ENCODE measurements at places on chromosomes 16 and 17.

DNA sequence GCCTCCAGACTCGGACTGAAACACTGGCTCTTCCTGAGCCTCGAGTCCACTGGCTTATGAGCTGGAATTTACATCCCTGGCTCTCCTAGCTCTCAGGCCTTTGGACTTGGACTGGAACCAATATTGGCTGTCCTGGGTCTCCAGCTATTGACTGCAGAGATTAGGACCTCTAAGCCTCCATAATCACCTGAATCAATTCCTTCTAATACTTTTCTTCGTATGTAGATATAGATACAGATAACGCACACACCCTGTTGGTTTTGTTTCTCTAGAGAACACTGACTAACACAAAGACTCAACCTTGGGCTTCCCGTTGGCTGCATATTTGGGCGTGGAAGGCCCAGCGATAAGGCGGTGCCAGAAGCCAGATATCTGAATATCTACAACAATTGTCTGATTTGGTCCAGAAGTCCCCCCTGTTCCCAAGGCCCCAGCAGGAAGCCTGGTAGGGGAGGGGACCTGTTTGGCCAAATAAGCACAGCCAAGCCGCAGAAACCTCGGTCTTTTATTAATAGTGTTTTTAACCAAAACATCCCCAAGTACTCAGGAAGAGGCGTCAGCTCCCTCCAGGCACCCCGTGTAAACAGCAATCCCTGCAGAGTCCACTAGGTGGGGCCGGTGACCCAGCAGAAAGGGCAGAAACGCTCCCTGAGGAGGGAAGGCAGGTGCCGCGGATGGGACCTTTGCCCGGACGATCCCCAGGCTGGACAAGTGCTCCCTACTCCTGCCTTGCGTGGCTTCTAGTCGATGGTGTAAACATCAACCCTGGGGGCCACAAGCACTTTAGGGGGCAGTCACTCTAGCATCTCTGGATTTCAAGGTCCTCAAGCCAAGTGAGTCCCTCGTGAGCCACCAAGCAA lies 57.0 kb downstream of the ABR start:
- peak; percentile 23 for DNase-seq

DNA sequence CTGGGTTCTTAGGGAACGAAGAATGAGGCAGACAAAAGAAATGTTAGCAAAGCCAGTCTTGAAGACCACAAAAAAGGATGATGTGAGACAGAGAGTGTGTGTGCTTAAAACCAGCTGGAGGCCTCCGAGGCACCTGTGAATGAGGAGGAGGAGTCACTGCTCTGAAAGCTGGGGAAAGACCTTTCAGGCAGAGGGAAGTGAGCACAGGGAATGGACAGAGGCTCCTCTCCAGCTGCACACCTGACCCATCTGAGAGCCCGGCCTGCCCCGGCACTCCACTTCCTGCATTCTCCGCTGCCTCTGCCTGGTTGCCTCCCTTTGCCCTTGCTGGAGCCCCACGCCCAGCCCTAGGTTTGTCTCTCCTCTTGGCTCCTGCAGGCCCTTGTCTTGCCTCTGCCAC lies 55.2 kb upstream of the SREBF1 start:
- no peak for DNase-seq

- no peak for DNase-seq
Measured at GRCh38 chr17:37743875-37744632, 805 bp downstream of the HNF1B start.

GRCh38 chr16:65657071-65657494 lies 535.2 kb upstream of the CDH11 start:
- DNase-seq = no peak

DNA sequence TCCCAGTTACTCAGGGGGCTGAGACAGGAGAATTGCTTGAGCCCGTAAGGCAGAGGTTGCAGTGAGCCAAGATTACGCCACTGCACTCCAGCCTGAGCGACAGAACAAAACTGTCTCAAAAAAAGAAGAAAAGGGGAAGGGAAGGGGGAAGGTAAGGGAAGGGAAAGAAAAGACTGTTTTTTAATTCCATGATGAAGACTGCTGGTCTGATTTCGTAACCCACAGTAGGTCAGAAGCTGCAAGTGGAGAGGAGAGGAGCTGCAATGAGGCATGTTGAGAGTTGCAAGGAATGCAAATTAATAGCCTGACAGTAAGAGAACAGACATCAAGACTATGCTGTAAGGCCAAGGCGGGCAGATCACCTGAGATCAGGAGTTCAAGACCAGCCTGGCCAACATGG lies 33.3 kb downstream of the HELZ start:
- DNase-seq = no peak

GRCh38 chr16:1712791-1713261 lies 6.8 kb downstream of the MAPK8IP3 start:
- DNase-seq = no peak

GRCh38 chr17:55434721-55435120 lies 13.1 kb upstream of the MMD start:
- DNase-seq = no peak

- DNase-seq = peak; percentile 68
Measured at GRCh38 chr16:30377812-30378235, 3.2 kb downstream of the MYL11 start.

DNA sequence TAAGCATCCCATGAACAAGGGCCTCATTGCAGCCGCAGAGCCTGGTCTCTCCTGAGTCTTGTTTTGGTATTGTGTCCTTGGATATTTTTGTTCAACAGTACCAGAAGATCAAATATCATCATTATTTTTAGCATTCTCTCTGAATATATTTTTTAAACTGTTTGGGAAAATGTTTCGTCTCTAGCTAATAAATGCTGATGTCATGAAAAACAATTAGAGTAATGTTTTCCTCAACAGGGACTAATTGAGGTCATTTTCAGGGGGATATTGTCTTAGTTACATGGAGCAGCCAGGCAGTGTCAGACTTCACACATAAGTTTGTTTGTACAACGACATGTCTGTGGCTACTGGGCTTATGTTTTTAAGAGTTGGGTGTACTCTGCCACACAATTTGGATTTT lies 805.3 kb upstream of the SOX9 start:
- no peak for DNase-seq

DNA sequence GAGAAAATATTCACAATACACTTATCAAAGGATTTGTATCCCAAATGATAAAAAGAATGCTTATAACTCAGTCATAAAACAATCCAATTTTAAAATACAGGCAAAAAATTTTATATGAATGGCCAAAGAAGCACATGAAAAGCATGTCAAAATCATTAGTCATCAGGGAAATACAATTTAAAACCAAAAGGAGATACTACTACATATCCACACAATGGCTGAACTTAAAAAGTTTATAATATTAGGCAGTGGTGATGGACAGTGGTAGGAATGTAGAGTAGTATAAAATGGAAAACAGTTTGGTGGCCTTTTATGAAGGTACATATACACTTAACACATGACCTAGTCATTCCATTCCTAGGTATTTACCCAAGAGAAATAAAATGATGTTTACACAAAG lies 12.2 kb downstream of the CMC2 start:
- no peak for DNase-seq

DNA sequence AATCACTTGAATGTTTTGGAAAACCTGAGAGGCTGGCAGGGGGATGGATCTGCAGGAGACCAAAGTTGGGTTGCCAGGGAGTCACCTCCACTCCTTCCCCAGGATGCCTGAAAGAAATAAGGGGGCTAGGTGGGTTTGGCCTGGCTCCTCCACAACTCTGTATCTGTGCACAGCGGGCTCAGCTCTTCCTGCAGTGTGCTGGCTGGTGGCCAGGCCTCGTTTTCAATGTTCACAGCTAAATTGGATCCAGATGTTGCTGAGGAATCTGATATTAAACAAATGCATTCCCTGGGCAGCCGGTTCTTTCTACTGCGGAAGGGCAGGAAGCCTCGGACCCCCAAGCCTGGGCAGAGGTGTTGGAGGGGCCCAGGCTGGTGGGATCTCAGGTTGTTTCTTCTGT lies 106.2 kb downstream of the N4BP1 start:
- DNase-seq = peak; percentile 82

- peak; percentile 16 for DNase-seq
Measured at GRCh38 chr17:48131216-48131824, 23.8 kb downstream of the SNX11 start.

- DNase-seq = no peak
Measured at GRCh38 chr16:74807052-74807646, 32.5 kb upstream of the FA2H start.

DNA sequence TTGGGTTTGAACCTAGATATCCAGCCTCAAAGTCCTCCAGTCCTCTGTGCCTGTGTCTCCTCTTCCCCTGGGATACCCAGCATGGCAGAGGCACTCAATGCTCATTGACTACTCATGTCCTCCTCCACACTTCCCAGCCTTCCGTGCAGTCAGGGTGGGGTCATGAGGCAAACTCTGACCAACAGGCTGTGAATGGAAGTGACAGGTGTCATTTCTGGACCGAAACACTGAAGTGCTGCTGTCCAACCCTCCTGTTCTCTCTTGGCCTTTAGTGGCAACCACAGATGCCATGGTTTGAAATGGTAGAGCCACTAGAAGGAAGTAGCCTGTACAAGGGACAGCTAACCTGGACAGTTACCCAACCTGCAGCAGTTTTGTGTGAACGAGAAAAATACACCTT lies 46.7 kb upstream of the MAP3K14 start:
- DNase-seq = no peak

DNA sequence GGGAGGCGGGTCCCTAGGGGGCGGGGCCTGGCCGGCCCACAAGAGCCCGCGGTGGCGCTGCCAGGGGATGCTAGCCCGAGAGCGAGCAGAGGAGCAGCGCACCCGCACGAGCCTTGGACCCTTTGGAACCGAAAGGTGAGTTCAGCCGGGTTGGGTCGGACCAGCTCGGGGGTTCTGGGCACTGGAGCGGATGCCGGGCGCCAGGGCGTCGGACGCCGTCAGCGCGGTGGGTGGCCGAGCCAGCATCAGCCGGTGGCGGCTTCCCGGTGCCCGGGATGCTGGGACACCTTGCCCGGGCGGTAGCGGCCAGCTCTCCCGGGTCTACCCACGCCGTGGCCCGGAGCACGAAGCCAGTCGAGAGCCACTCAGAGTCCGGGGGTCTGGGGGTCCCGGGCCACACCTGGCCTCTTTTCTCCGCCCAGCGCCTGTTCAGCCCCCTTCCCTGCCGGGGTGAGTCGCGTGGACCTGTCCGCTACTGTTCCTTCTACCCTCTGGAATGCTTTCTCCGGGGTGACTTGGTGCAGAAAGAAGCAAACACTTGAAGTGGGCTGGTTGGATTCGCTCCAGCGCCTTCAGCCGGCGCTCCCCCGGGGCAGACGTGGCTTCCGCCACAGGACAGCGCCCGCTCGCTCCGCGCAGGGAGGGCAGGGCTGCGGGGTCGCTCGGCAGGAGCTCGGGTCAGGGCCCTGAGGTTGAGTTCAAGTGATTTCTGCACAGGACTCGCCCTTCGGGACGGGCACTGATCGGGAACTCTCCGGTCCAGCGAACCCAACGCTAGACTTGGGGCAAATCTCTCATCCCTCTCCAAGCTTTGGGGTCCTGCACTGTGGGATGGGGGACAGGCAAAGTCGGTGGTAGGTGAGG lies at the start of gene SCNN1G:
Gene SCNN1G (plus strand): TSS at position 67 of the 864 bp plus-strand sequence. CDS start 3,527 bp downstream, outside the sequence.
- DNase-seq = no peak

DNA sequence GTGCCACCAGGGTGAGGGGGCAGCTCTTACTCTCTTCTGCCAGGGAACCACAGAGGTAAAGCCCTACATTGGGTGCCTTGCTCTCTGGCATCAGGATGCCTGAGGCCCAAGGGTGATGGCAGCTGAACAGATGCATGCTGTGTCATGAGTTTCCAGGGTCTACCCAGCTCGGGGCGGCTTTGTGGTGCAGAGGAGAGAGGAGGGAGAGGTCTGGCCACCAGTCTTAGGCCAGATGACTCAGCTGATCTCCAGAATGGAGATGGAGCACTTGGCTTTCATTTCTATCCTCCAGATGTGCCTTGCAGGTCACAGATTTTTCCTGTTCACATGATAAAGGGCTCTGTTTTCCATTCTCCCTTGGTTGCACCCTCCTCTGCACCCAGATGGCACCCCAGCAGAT lies 23.6 kb upstream of the USP22 start:
- no peak for DNase-seq

- no peak for DNase-seq
Measured at GRCh38 chr17:74107107-74107506, 96.4 kb upstream of the RPL38 start.

DNA sequence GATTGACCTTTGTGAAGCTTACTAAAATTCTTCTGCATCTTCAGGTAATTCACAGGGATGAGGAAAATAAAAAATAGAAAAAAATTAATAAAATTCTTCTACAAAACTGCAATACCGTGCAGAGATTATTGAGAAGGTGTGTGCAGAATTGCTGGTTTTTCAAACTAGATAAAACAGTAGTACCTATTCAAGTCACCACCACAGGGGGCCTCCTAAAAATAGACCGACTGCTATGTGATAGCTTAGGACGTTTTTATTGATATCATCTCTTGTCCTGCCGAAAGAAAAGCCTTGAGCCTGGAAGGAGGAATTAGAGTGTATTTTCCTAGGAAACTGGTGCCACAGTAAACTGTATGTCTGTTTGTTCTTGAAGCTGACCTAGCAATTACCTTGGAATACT lies 325.9 kb downstream of the ZFHX3 start:
- no peak for DNase-seq

Measured in AG04450 (cell line).